Activated CD4-positive, alpha-beta T cell treated with anti-CD3 and anti-CD28 coated beads, Interleukin-2, amount 50 U/mL, for 1 hour (primary cell): ENCODE measurements at places on chromosomes 6 and 20.

DNA sequence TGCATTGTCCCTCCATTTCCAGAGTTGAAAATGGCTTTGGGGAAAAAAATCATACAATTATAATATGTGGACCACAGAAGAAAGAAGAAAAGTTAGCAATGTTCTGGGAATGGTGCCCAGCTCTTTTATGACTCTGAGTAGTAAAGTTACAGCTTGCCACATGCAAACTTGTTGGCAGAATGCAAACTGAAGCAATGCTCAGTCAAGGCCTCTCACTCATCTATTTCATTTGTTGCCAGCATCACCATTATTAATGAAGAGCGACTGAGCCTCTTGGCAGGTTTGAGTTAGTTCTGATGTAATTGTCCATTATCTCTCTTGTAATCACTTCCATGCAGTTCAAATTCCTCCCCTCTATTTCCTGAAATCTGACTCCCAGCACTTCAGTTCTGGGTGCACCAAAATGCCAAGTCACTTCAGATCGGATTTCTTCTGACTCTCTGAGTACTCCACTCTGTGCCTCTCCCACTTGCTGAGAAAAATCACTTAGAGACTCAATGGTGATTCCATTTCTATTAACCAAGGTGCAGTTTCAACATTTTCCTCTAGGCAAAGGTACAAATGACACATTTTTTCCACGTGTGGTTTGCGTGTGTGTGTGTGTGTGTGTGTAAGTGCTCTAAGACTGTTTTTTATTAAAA lies 154.4 kb upstream of the STMND1 start:
- no peak for DNase-seq

GRCh38 chr20:30488941-30489613 lies 768.4 kb upstream of the DEFB115 start:
- DNase-seq, result no peak

DNA sequence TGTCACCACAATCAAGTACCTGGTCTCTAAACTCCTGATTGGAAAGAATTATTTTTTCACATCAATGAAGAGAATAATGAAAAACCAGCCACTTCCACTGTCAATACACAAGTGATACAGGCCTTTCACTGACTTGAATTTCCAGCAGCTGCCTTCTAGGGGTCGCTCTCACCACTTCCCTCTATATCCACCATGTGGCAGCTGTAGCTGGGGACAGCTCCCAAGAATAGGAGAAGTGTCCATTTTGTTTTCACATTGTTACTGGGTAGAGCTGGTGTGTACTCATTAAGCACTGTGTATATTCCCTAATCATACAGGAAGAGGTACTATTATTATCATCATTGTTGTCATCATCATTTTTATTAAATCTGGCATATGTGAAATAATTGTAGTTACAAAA lies 438.4 kb upstream of the SPTLC3 start:
- DNase-seq, result no peak

- DNase-seq, result no peak
These were observed at the start of gene STK35 for GRCh38 chr20:2101057-2101864. Gene STK35, plus strand, starts transcription at chr20:2101827. Its CDS starts 55 bp downstream, at chr20:2101882.

DNA sequence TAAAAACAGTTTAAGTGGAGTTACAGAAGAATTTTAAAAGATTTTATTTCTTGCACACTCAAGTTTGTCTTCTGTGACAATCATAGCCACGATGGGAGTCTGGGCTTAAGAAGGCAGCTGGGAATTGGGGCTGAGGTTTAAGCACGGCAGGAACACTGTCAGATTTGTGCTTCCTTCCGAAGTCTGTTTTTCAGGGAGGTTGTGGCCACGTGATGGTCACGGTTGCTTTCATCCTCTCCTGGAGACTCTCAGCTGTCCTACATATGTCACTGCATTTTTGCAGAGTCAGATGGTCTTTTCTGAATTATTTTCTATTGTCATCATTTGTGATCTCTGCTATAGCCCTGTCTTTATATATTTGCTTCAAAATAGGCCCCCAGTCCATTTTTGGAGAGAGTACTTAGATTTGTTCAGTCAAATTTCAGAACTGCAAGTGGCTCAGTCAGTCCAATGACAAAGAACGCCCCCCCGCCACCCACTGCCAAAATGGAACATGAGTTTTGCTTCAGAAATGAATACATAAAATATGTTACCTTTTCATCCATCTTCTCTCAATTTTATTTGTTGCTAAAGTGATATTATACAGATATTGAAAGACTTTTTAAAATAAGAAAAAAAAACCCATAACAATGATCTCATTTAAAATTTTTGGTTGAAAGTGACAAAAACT lies 111.8 kb upstream of the ZFP64 start:
- DNase-seq, result no peak
